M059J (cell line): ENCODE measurements at places on chromosomes 13 and 19. TPM values are rescaled to one million over a fixed set of nuclear protein-coding genes. Genes with fewer than 3 reads are reported as not detected.

DNA sequence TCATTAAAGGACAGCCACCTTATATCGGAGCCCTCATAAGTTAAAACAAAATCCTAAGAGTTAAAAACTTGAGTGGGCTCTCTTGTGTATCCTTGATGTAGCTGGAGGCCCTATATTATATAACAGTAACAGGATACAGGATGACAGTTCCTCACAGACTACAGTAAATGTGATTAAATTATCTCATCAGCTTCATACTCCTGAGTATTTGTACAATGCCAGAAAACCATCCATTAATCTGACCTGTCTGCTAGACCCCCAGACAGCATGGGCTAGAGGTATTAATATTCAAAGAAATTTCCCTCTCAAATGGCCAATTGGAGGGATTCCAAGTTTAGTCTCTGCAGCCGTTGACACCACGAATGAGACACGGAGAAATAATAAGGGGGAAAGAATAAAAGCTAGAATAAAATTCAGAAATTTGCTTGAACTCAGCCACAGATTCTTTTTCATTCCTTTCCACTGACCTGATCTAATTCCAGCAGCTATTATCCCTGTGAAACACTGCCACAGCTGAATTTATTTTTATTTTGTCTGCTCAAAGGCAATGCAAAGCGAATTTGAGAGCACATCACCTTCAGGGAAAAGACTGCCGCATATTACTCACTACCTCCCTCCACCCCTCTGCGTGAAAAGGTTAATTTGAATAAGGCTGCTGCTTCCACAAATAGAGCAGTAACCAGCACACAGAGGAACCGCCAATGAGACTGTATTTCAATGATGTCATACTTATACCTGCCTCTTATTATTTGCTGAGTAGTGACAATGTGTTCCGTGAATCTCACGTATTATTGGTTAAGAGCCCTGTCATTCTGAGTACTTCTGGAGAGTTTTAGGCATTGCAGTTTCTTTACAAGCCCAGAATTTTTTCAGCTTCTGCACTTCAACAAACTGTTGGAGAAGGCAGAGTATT lies 155.9 kb upstream of the KLF12 start:
- peak; percentile 96 for DNase-seq

ZNF460 gene
- total RNA-seq, result 27.9 and 36.7 TPM in 2 replicates

DNA sequence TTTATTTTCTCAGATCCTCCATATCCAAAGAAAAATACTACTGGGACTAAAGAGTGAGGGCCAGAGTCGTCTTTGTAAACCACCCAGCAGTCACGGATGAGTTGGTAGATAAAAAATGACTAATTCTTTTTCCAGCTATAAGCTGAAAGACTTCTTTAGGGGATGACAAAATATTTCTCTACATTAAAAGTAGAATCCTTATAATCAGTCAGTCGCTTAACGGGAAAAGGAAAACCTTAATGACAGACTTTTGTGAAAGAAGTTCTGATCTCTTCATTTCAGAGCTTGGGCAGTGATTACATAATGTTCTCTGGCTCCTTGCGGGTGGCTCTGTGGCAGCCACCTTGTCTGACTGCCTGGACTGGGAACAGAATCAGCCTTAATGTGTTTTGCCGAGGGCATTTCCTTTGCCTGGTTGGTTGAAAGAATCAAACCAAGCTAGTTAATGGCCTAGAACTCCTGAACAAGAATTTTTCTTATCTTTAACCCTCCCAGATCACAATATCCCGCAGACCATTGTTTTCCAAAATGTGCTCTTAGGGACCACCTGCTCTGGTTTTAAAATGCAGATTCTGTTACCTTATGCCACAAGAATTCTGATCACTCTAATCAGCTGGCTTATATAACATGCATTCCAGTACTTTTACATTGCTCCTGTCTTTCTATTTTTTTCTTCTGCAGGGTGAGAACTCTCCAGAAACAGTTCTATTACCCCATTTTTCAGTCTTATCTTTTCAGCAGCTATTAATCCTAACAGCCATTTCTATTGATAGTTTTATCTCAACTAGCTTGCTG lies 2.5 kb downstream of the ITM2B start:
- peak; percentile 79 for DNase-seq

POLD1 gene
- 22.9 and 50.7 TPM in 2 replicates for total RNA-seq

DNA sequence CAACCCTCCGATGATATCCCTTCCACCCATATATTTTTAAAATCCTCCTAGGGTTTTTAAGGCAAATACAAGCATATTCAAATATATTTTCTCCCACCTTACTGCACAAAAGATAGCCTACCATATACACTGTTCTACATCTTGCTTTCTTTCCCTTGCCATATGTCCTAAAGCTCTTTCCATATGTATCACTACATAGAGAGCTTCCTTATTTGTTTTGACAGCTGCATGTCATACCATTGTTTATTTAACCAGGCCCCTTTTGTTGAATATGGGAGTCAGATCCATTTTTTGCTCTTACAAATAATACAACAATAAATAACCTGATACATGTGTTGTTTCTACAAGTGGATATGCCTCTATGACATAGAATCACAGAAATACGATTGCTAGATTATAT lies 32.8 kb upstream of the WDFY2 start:
- no peak for DNase-seq

KL gene
- total RNA-seq, result not detected in 2 replicates

CBY2 gene
- not detected in 2 replicates for total RNA-seq

GRCh38 chr19:55778331-55778730 lies 9.4 kb downstream of the RFPL4AL1 start:
- no peak for DNase-seq

GRCh38 chr13:19586904-19587634 lies 25.7 kb upstream of the TPTE2 start:
- DNase-seq, result peak; percentile 60

GRCh38 chr19:50719119-50719435 lies 525 bp downstream of the SHANK1 start:
- no peak for DNase-seq

GRCh38 chr13:32028711-32029110 lies 2.9 kb upstream of the FRY start:
- no peak for DNase-seq

DNA sequence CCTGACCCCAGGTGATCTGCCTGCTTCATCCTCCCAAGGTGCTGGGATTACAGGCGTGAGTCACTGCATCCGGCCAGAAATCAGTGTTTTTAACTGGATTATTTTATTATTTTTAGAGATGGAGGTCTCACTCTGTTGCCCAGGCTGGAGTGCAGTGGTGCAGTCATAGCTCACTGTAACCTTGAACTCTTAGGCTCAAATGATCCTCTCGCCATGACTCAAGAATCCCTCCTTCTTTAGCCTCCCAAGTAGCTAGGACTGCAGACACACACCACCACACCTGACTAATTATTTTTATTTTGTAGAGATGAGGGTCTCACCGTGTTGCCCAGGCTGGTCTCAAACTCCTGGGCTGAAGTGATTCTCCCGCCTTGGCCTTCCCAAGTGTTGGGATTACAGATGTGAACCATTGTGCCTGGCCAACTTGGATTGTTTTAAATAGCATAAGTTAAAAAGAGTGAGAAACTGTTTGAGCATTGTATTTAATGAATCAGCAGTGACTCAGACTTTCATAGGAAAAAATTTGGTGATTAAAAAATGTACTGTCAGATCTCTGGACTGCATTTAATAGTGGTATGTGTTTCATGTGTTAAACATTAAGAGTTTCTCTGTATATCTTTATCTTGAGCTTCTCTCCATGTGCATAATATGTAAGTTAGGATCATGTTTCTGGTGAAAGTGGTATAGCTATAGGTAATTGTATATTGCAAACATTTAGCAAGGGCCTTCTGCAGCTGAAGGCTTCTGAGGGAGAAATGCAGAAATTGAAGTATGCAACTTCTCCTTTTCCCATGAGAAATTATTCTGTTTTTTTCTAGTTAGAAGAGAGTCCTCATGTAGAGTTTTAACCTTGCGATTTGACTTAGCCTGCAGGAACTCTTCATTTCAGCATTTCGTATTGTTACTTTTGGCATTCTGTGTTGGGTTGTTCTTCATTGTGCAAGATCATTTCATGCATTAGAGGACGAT lies 121.2 kb downstream of the PCCA start:
- peak; percentile 68 for DNase-seq

KLK14 gene
- total RNA-seq, result not detected in 2 replicates

GPR108 gene
- total RNA-seq, result 45.9 and 54.7 TPM in 2 replicates

DNA sequence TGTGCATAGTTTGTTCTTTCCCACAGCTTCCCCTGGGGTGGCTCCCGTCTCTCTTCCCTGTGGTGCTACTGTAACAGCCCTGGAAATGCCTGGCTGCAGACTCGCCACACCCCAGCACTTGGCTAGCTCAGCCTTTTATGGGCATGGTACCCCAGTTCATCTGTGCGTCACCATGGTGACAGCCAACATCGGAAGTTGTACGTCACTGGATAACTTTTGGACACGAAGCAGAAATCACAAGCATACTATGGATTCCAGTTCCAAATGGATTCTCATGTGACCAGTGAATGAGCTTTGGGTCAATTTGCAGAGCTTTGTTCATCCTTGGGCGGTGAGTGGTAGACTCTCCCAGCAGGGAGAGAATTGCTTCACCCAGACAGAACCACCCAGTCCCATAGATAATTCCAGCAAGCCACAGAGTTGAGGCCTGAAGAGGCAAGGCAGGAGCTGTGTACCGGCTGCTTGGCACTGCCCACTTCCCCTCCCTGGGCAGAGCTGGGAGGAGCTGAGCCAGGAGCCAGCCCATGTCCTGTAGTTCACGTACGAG lies 54.4 kb downstream of the COL4A2 start:
- no peak for DNase-seq

DNA sequence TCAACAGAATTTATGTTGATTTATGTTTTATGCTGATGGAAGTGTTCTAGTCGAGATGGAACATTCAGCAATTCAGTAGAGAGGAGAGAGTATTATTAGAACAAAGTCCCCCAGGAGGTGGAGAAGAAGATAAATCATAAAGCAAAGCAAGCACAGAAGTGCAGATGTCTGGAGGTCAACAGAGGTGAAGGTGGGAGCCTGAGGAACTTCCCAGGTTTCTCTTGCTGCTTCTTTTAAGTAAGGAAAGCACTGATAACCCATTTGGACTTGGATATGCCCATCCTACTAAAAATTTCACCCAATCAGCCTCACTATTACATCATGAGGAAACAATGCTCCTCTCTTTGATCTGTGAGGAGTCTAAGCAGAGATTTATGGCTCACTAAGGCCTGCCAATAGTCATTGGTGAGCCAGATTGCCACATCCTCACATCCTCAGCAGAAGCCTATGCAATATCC lies 98.8 kb downstream of the EPSTI1 start:
- peak; percentile 42 for DNase-seq

GRCh38 chr19:11261971-11262839 lies at the start of gene DOCK6:
Gene DOCK6, minus strand, starts transcription at chr19:11262524. Its CDS starts 84 bp downstream, at chr19:11262440.
- DNase-seq, result no peak

PROZ gene
- not detected in 2 replicates for total RNA-seq

ADGRE1 gene
- total RNA-seq, result 0.79 and 0.89 TPM in 2 replicates

GRCh38 chr13:29524176-29524575 lies 71.3 kb downstream of the SLC7A1 start:
- no peak for DNase-seq

- peak; percentile 99 for DNase-seq
These were observed 2.5 kb downstream of the LDLR start for GRCh38 chr19:11091703-11092153.

TEX101 gene
- not detected in 2 replicates for total RNA-seq

NEK5 gene
- not detected in 2 replicates for total RNA-seq

FXYD3 gene
- total RNA-seq, result 0.64 TPM in 1 of 2 replicates, not detected in the other
